ENCODE measurements at places on chromosomes 1 and 21.
A peak's percentile ranks its signal among the peaks of the same experiment; 100 is the strongest.

DNA sequence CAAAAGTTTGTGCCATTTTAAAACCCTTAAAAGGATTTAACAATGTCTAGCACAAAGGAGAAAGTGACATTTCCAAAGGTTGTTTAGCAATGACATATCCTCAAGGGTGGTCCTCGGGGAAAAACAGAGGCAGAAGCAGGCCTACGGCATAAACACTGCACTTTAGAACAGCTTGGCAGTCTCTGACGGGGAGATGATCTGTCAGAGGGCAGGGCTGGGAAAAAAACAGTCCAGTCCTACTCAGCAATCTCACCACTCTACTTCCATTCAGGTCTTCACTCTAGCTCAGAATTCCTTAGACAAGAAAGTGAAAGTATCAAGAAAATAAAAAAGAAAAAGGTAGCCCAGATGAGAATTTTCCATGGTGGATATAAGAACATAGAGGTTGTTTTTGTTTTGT is 4.1 kb downstream of the CRYZ start:
- DNase-seq, result no peak

GRCh38 chr21:32338209-32338921 is 39.7 kb downstream of the MRAP start:
- DNase-seq, result no peak

GRCh38 chr1:61561666-61562065 is 163.3 kb downstream of the TM2D1 start:
- peak; percentile 45 for DNase-seq

DNA sequence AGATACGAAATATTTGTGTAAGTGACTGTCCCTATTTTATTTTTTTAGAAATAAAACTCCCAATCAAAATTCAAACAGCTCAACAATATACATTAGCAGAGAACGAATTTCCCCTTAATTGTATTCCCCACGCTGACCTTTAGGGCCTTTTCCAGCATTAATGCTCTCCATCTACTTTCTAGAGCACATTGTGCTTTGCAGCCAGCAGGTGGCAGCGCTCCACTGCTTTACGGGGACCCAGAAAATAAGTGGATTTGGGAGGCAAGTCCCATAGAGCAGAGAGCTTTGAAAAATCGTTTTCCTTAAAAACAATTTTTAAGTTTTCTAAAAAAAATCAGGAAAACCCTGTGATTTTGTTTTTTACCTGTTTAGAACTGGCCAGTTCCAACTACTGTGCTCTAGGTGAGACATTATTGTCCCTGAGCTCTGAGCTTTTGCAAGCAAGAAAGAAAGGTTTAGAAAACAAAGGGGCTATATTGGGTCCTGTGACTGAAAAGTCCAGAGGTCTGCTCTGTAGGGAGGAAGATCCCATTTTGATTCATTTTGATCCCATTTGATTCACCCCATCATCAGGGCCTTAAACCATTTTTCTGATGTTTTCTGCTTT is 144.4 kb upstream of the ZNF644 start:
- DNase-seq, result peak; percentile 56

- no peak for DNase-seq
Observed at GRCh38 chr1:190320952-190321351, 156.7 kb downstream of the BRINP3 start.

DNA sequence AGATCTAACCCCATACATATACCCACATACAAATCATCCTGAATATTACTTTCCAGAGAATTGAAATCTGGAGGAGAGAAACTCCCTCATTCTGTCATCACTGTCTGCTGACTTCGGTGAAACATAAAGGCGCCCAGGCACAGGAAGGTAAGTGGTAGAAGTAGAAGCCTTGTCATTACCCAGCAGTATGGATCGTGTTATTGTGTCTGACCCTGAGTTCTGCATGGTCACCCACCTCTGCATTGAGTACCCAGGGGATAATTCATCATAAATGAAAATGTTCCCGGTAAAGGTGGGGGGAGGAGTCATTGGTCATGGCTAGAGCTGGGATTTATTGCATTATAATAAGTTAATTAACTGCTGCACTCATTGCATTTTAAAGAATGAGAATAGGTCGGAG is 342.6 kb upstream of the PKN2 start:
- no peak for DNase-seq

GRCh38 chr1:228902781-228903433 is 167.6 kb downstream of the RHOU start:
- DNase-seq, result peak; percentile 99

DNA sequence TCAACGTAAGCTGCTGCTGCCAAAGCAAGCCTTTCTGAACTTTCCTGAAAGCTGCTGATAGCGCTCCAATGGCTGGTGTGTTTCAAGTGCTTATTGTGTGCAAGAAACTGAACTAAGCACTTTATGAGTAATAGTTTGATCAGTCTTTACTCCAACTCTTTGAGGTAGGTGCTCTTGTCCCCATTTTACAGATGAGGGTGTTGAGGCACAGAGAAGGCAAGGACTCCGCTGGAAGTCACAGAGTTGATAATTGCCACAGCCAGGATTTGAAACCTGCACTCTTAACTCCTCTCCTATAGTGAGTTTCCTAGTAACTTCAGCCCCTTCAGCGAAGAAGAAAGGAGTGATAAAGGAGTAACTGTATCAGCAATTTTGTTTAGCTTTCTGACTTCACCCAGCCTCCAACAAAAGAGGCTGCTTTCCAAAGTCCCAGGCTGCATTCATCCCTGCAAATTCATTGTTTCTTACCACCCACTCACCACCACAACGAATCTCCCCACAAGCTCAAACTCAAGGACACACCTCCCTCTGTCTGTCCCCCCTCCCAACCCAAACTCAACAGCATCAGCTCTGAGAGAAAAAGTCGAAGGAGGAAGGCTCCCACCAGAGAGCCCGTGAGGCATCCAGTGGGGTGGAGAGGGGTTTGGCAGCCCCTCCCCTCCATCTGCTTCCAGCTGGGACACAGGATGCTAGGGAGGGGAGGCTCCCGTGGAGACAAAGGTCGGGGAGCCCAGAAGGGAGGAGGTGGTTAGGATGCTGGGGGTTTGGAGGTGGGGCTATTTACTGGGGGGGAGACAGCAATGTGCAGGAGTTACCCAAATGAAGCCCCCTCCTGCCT is 139.6 kb downstream of the NAV1 start:
- no peak for DNase-seq

DNA sequence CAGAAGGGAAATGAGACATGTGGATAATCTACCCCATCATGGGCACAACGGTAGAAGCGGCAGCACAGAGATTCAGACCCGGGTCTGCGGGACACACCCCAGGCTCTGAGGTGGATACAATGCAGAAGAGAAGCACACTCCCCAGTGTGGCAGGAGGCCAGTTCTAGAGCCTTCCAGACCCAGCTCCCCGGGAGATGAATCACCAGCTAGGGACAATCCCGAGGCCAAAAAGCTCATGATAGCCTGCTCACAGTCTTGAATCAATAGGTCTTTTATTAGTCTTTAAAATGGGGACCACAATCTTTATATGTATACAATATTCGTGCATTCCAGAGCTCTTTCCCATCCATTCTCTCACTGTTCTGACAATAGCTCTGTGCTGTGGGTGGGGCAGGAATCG is 57.3 kb upstream of the DIRAS3 start:
- DNase-seq, result peak; percentile 51

GRCh38 chr1:203362720-203363025 is 11.8 kb upstream of the FMOD start:
- no peak for DNase-seq

DNA sequence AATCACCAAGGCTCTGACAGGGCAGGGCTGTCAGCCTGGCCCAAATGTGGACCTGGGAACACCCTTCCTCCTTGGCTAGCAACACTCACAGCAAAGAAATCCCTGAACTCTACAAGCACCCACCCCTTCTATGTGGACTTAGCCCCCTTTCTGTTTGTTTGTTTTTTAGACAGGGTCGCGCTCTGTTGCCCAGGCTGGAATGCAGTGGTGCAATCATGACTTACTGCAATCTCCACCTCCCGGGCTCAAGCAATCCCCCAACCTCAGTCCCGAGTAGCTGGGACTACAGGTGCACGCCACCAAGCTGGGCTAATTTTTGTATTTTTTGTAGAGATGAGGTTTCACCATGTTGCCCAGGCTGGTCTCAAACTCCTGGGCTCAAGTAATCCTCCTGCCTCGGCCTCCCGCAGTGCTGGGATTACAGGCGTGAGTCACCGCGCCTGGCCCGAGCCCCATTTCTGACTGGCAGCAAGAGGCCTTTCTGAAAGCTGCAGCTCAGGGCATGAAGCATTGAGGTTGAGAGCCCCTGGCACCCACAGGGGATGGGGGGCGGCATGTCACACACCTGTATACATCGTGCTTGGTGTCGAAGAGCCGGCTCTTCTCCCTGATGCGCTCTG is 16.2 kb downstream of the RIPK4 start:
- DNase-seq, result peak; percentile 38

- no peak for DNase-seq
Observed at GRCh38 chr1:155009221-155009711, 6.7 kb downstream of the ZBTB7B start.

- peak; percentile 3 for DNase-seq
Observed at GRCh38 chr1:51019811-51020210, 49.8 kb downstream of the CDKN2C start.

GRCh38 chr1:111441573-111442192 is 7.4 kb downstream of the WDR77 start:
- peak; percentile 14 for DNase-seq

DNA sequence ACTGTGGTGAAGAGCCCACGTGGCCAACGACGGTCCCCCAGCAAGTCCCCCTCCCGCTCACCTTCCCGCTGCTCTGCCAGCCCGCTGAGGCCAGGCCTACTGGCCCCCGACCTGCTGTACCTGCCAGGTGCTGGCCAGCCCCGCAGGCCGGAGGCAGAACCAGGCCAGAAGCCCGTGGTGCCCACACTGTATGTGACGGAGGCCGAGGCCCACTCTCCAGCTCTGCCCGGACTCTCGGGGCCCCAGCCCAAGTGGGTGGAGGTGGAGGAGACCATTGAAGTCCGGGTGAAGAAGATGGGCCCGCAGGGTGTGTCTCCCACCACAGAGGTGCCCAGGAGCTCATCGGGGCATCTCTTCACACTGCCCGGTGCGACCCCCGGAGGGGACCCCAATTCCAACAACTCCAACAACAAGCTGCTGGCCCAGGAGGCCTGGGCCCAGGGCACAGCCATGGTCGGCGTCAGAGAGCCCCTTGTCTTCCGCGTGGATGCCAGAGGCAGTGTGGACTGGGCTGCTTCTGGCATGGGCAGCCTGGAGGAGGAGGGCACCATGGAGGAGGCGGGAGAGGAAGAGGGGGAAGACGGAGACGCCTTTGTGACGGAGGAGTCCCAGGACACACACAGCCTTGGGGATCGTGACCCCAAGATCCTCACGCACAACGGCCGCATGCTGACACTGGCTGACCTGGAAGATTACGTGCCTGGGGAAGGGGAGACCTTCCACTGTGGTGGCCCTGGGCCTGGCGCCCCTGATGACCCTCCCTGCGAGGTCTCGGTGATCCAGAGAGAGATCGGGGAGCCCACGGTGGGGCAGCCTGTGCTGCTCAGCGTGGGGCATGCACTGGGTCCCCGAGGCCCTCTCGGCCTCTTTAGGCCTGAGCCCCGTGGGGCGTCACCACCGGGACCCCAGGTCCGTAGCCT is 46.8 kb downstream of the TRIM11 start:
- DNase-seq, result no peak
